ENCODE measurements at places on chromosomes 5 and 9. TPM values are rescaled to one million over a fixed set of nuclear protein-coding genes. Genes with fewer than 3 reads are reported as not detected.

Gene PCDHGB7
- 1.6 TPM for total RNA-seq

Gene INSYN2B
- 0.33 TPM for total RNA-seq

DNA sequence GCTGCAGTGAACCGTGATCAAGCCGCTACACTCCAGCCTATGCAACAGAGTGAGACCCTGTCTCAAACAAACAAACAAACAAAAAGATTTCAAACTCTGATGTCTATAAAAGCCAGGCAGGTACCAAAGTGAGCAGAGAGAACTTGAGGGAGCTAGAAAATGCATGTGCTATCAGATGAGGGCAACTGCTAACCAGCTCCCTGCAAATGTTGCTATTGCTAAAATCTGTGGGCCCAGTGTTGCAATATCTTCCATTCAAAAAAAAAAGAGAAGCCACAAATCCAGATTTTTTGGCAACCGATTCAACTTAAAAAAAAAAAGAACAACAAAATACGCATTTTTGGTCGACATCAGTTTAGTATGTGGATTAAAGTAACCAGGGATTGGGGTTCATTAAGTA, 5.5 kb downstream of the UBE2D2 start:
- H3K4me1 ChIP-seq, result peaks cover 22% of the 10 kb centered on the region
- H3K36me3 ChIP-seq, result no peaks in the 10 kb centered on the region
- no peak for DNase-seq
- no peak overlapping the region for H3K4me3 ChIP-seq

GRCh38 chr5:59173578-59173977, 590.7 kb downstream of the RAB3C start:
- no peak overlapping the region for H3K4me3 ChIP-seq
- no peak overlapping the region for H3K27ac ChIP-seq
- no peaks in the 10 kb centered on the region for H3K4me1 ChIP-seq
- no peak for DNase-seq
- no peaks in the 10 kb centered on the region for H3K27me3 ChIP-seq
- no peaks in the 10 kb centered on the region for H3K36me3 ChIP-seq

GRCh38 chr9:71363286-71363961, 242.0 kb upstream of the TRPM3 start:
- H3K27me3 ChIP-seq, result no peaks in the 10 kb centered on the region
- no peak overlapping the region for H3K4me3 ChIP-seq
- DNase-seq, result no peak
- no peaks in the 10 kb centered on the region for H3K36me3 ChIP-seq

DNA sequence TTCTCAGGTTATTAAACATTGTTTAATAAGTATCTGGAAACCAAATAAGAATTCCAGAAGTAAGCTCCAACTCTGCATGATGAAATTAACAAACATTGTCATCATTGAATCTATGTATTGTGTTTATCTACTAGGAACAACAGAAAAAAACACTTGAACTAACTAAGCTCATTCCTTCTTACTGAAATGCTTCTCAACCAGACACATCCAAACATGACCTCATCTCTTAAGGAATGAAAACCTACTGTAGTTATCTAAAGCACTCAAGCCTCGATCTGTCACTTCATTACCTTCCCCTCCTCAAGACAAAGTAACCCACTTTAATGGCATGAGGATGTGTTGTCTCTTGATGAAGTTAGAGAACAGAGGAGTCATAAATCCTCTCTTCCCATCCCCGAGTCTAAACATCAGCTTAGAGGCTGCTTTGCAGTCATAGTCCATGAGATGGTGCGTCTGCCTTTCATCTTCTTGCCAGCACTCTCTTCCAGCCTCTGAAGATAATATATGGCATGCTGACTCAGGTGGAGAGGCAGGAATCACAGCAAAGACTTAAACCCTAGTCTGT, 86.5 kb downstream of the CEMIP2 start:
- H3K27me3 ChIP-seq, result no peaks in the 10 kb centered on the region
- peaks cover 2% of the 10 kb centered on the region for H3K36me3 ChIP-seq
- H3K4me1 ChIP-seq, result peaks cover 15% of the 10 kb centered on the region
- DNase-seq, result no peak
- no peak overlapping the region for H3K4me3 ChIP-seq

GRCh38 chr9:13480693-13481092, 201.2 kb upstream of the MPDZ start:
- H3K36me3 ChIP-seq, result no peaks in the 10 kb centered on the region
- no peaks in the 10 kb centered on the region for H3K27me3 ChIP-seq
- no peak overlapping the region for H3K27ac ChIP-seq
- no peak for DNase-seq
- no peaks in the 10 kb centered on the region for H3K4me1 ChIP-seq

GRCh38 chr9:80485420-80486250, 913.9 kb downstream of the TLE4 start:
- DNase-seq, result no peak
- no peak overlapping the region for H3K4me3 ChIP-seq
- no peaks in the 10 kb centered on the region for H3K27me3 ChIP-seq
- no peaks in the 10 kb centered on the region for H3K36me3 ChIP-seq
- no peak overlapping the region for H3K27ac ChIP-seq

DNA sequence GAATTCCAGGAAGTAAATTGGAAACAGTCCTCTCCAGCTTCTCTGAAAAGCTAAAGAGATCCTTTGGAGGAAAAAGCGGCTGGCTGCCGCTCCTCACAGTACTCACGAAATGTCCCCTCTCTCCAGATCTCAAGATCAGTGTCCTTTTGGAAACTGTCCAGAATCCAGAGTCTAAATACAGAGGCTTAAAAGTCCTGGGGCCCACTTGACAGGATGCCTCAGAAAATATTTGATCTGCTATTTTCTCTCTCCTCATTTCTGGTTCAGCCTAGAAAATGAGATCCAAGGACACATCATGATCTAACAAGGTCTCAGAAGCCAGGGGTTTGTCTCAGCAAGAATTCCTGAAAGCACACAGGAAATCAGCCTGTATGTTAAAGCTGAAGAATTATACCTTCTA, 7.2 kb downstream of the C1QTNF2 start:
- H3K4me3 ChIP-seq, result no peak overlapping the region
- H3K27ac ChIP-seq, result no peak overlapping the region
- H3K4me1 ChIP-seq, result no peaks in the 10 kb centered on the region
- H3K36me3 ChIP-seq, result no peaks in the 10 kb centered on the region
- H3K27me3 ChIP-seq, result no peaks in the 10 kb centered on the region

DNA sequence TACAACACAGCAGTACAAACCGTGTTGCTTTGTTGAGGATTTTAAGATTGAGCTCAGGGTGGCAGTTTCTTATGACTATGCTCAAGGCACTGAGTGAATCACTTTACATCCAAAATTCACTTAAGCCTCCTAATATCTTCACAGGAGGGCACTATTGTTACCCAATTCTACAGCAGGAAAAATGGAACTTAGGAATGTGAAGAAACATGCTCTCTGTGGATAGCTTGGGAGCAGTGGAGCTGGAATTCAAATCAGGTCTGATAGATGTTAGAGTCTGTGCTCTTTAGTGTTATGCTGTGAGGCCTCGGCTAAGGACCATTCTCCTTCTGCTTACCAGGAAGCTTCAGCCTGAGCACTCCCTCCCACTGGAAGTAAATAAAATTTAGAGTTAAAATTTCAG, 18.7 kb upstream of the HMHB1 start:
- H3K36me3 ChIP-seq, result no peaks in the 10 kb centered on the region
- no peaks in the 10 kb centered on the region for H3K27me3 ChIP-seq
- no peak overlapping the region for H3K4me3 ChIP-seq
- H3K4me1 ChIP-seq, result no peaks in the 10 kb centered on the region
- no peak overlapping the region for H3K27ac ChIP-seq

Data from liver (tissue), 10 donors.